ENCODE measurements at places on chromosomes 7 and 10.
A peak's percentile ranks its signal among the peaks of the same experiment; 100 is the strongest.

GRCh38 chr10:98366062-98366530, 48.9 kb downstream of the PYROXD2 start:
- no peak for DNase-seq

DNA sequence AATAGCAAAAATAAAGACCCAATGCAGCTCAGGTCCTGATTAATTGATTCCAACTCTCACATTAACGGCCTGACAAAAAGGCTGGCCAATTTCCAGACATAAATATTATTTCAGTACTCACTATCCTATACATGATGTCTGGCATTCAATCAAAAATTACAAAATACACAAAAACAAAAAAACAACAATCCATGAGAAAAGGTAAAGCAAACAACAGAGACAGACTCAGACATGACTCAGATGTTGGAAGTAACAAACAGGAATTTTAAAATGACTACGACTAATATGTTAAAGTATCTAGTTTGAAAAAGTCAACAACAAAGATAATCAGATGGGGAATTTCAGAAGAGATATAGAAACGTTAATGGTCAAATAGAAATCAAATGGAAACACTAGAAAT, 152.8 kb downstream of the AMPH start:
- DNase-seq = no peak

GRCh38 chr7:117072620-117073118, 119.4 kb downstream of the ST7 start:
- DNase-seq = no peak

DNA sequence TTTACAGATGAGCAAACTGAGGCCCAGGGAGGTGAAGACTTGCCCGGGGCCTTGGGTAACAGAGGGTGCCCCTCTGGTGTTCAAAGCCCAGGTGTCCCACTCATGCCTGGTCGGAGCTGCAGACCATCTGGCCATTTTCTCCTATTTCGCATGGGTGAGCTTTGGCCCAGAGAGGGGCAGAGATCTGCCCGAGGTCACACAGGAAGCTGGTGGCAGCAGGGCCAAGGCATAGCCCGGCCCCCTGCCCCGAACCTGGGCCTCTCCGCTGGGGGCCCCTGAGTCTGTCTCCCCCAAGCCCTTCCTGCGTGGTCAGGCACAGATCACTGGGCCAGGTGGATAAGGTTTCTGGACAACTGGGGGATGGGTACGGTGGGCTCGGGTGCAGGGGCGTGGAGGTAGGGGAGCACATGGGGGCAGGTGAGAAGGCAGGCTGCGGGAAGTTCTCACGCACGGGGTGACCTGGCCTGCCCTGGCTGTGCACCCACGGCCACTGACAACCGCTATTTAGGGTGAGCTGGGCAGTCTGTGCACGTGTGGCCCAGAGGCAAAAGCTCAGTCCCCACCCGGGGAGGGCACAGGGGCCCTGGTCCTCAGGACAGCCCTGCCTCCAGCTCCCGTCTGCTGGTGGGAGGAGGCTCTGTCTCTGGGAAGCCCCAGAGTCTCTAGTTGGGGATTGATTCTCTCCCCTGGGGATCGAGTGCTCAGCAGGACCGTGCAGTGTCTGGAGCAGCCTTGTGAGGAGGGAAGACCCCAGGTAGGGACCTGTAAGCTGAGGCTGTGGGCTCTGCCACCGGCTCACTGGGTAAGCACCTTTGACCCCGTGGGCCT, 68.6 kb downstream of the UNCX start:
- DNase-seq = no peak

- no peak for DNase-seq
Observed at GRCh38 chr7:14673202-14673601, 229.3 kb downstream of the DGKB start.

DNA sequence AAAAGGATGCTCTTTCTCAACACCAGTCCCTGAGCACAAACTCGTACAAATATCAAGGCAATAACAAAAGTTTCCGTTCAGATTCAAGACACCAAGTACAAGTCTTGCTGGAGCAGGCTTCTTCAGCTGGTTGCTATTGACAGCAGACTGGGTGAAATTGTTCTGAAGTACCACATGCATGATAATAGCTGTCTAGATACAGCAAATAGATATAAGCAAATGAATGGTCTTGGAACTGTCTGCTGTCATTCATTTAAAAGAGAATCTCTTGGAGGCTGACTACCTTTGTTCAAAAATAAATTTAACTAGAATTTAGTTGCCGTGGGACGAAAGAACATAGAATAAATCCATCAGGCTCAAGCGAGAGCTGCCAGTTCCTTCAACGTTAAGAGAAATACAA, 35.5 kb downstream of the SORCS1 start:
- DNase-seq = no peak

GRCh38 chr10:69792341-69792740, 9.4 kb upstream of the COL13A1 start:
- no peak for DNase-seq

- DNase-seq = peak; percentile 9
Observed at GRCh38 chr7:117124591-117125220, 171.4 kb downstream of the ST7 start.

GRCh38 chr10:6089334-6090219, 743 bp downstream of the RBM17 start:
- DNase-seq = no peak

DNA sequence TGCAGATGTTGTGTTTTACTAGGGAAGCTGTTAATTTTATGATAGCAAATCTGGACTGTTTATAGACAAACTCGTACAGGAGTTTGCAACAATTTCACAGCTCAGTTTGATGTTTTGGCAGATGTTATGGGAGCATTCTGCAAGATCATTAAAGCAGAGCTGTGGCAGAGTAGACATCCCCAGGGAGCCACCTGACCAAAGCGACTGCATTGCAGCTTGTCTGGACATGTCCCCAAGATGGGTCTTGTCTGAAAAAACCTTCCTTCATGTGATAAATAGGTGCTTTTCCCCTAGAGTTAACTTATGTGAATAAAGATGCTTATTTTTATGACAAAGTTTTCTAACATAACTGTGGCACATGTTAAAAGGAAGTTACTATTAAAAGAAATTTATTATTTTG, 91.2 kb upstream of the GPR141 start:
- no peak for DNase-seq

- DNase-seq = no peak
Observed at GRCh38 chr7:22814261-22815208, 8.1 kb downstream of the TOMM7 start.

GRCh38 chr7:24781106-24781505, 23.8 kb upstream of the GSDME start:
- DNase-seq = no peak

DNA sequence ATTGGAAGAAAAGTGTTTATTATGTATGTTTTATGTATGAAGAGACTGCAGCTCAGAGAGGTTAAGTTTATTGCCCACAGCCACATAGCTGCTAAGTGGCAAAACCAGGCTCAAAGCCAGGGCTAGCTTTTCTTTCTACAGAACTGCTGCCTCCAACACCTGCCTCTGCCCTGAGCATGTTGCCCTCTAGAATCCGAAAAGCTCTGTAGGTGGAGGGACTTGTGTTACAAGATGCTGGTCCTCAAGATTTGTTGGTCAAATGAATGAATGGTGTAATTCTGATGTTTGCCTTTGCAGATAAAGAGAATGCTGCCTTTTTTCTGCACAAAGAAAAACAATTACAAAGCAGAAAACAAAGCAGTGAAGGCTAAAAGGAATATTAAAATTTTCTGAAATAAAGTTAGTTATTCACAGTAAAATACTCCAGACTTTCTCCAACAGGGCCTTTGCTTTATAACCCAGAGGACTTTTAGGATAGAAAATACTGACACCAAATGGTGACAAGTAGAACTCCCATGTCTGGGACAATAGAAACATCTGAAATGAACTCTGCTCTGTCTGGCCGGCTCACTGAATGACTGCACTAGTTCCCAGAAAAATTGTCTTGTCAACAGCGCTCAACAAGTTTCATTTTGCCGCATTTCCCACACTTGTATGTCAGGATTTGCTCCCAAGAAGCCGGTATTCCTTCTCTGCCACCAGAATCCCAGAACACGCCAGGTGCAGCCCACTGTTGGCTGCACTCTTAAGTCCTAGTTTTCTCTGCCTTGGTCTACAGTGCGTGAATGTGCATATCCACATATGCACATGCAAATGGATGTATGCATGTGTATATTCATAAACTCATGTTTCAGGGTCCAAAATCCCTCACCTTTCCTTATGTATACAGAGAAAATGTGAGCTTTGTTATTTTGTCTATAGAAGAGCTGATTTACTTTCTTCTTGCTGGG, 11.0 kb upstream of the DNTT start:
- no peak for DNase-seq

DNA sequence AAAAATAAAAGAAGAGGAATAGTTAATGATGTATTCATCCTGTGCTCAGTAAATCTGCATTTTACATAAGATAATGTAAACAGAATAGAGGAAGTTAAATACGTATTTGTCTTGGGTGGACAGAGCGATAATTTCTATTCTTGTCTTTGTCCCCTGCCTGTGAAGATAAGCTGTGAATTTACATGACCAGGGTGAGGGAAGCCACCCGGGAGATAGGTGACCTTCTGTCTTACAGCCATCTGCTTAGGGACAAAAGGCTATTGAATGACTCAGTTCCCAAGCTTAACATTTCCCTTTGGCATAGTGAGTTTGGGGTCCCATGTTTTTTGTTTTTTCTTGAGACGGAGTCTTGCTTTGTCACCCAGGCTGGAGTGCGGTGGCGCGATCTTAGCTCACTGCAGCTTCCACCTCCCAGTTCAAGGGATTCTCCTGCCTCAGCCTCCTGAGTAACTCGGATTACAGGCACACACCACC, 88.7 kb upstream of the KCTD7 start:
- DNase-seq = no peak

DNA sequence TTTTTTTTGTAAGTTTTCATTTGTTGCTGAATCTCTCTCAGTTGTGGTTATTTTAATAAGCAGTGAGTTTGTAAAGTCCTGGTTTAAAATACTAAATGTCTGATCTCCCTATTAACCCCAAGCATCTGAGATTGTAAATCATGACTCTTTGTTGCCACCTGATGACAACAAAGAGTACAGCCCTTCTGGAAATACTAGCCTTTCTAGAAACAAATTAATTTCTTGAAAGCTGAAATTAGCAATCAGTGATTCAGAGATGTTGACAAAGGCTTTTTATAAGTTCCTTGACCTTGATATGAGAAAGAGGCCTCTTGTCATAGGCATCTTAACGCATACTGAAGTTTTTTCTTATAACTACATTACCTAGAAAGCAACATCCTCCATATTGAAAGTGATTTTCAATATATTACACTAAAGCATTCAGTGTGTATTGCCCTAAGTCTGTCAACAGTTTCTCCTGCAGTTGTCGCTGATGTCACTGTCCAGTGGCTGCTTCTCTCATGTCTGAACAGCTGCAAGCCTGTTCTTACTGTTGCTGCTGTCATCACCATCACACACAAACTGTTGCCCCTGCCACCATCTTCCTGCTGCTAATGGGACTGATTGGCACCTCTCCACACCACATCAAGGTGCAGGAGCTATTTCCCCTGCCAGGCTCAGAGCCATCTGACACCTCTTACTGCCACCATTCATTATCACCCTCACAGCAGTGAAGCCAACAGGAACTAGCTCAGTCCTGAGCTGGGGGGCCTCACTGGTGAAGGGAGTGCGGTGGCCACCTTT, 95.1 kb upstream of the LRGUK start:
- no peak for DNase-seq

DNA sequence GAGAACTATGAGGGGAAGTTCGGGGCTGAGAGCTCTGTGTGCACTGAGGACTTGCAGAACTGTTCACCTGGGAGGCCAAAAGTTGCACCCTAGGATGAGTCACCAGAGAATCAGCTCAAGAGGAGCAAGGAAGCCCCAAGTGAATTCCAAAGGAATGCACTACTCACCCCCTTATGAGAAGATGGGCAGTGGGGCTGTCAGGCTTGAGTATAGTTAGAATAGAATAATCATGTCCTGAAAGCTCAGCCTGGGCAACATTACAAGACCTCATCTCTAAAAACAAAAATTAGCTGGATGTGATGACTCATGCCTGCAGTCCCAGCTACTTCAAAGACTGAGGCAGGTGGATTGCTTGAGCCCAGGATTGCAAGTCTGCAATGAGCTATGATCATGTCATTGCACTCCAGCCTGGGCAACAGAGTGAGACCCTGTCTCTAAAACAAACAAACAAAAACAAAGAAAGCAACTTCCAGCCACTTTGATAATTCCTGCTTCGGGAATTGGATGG, 30.0 kb downstream of the MAP3K8 start:
- no peak for DNase-seq

DNA sequence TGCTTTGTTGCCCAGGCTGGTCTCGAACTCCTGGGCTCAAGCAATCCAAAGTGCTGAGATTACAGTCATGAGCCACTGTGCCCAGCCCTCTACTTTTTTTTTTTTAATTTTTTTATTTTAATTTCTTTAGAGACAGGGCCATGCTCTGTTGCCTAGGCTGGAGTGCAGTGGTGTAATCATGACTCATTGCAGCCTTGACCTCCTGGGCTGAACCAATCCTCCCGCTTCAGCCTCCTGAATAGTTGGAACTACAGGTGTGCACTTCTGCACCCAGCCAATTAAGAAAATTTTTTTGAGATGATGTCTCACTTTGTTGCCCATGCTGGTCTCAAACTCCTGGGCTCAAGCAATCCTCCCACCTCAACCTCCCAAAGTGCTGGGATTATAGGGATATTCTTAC, 528.6 kb downstream of the GATA3 start:
- DNase-seq = no peak

- DNase-seq = no peak
Observed at GRCh38 chr7:69359003-69359700, 239.1 kb upstream of the AUTS2 start.

- DNase-seq = no peak
Observed at GRCh38 chr10:107971411-107971810, 806.9 kb upstream of the SORCS1 start.

- DNase-seq = no peak
Observed at GRCh38 chr7:83072576-83073517, 89.8 kb downstream of the PCLO start.

DNA sequence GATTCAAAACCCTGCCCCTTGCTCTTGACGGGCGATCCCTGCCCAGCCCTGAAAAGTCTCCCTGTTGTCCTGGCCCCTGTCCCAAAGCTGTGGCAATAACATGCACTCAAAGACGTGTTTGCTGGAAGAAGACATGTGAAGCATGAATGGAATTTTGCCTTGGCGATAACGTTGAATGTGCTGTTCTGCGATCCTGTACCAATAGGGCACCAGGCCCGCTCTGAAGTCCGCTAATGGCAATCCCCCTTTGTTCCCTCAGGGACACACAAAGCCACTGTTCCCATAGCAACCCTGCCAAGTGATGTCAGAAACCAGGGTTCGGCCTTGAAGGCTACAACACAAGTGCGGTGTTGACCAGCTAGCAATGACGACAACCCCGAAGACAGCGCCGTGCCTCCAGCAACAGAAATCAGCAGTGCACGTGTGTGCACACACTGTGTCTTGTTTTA, 284.6 kb downstream of the KLF6 start:
- no peak for DNase-seq

DNA sequence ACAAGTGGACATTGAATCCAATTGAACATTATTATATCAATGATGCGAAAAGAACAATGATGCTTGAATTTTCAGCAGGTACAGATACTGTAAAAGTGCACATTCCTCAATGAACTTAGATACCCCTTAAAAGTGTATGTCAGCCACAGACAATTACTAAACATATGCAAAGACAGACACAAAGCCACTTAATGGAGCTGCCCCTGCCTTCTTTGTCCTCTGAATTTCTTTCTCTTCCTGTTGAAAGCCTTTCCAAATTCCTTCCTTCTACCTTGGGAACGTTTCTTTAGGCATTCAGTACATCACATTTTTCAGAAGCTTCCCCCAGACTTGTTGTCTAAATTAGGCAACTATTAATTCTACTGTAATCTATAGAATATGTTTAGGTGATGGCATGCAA, 706.8 kb upstream of the MBL2 start:
- DNase-seq = no peak

- DNase-seq = no peak
Observed at GRCh38 chr10:18350340-18350739, 210.1 kb downstream of the CACNB2 start.

GRCh38 chr7:112182749-112183148, 23.4 kb downstream of the DOCK4 start:
- no peak for DNase-seq
